ENCODE measurements at places on chromosomes 11 and 22.
A peak's percentile ranks its signal among the peaks of the same experiment; 100 is the strongest.

GRCh38 chr11:107043242-107044006, 25.1 kb upstream of the GUCY1A2 start:
- DNase-seq = no peak

GRCh38 chr22:31119026-31119717, 3.6 kb upstream of the INPP5J start:
- DNase-seq = no peak

DNA sequence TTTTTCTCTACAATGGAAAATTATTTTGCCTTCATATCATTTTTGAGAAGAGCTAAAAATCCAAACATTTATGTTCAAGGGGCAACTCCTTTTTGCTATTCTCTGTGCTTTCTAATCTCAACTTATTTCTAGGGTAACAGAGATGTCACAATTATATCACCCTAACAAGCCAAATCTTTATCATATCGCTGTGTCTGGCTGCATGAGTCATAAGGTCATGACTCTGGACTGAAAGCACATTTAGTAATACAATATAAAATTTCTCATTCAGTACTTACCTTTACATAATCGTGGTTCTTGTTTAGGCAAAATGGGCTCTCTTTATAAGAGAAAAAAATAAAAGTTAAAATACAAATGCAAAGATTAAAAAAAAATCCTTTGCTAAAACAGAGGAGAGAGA, 326.0 kb downstream of the CASP12 start:
- DNase-seq = no peak

- peak; percentile 27 for DNase-seq
These were observed 87.7 kb upstream of the OPCML start for GRCh38 chr11:133619973-133620372.

GRCh38 chr11:8083871-8084281, 2.9 kb downstream of the TUB start:
- no peak for DNase-seq

DNA sequence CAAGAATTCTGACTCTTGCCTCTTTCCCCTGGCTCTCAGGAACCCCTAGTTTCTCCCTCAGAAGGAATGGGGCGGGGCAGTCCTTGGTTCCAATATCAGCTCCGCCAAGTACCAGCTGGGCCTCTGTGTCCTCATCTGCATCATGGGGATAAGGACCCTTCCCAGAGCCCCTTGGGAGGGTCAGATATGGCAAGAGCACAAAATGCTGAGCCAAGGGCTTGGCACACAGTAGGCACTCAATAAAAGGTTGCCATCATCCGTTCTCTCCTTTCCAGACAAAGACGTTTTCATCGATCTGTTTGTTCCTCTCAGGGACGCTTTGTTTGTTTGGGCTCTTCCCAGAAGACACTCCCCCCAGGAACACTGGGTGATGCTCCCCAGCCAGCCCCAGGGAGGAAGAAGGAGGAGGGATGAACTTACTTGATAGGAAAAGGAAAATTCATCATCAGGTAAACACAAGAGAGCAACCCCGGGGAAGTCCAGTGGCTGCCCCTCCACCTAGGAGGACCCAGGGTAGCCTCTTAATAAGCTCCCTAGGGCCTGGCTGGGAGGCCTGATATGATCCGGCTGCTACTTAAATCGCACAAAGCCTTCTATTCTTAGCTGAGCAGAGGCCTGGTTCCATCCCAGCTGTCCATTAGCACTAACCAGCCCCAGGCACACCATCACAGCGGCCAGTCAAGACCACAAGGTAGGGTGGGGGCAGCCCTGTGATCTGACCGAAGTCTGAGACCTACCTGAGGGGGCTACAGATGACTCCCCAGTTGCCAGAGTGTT, 19.6 kb downstream of the GDPD5 start:
- DNase-seq = no peak

DNA sequence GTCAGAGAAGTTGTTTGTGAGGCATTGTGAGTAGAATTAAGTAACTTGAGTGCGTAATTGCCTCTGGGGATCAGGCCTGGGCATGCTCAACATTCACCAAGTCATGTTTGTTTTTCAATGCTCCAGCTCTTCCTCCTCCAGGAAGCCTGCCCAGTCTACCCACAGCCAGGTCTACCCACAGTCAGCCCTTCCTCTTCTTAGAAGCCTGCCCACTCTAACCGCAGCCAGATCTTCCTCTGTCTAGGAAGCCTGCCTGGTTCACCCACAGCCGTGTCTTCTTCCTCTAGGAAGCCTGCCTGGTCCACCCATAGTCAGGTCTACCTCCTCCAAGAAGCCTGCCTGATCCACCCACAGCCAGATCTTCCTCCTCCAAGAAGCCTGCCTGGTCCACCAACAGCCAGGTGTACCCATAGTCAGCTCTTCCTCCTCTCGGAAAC, 25.0 kb downstream of the LRP5 start:
- DNase-seq = no peak

GRCh38 chr11:112042161-112042960, 17.2 kb downstream of the DLAT start:
- DNase-seq = no peak

GRCh38 chr22:40396882-40397281, 26.5 kb downstream of the SGSM3 start:
- DNase-seq = peak; percentile 44

DNA sequence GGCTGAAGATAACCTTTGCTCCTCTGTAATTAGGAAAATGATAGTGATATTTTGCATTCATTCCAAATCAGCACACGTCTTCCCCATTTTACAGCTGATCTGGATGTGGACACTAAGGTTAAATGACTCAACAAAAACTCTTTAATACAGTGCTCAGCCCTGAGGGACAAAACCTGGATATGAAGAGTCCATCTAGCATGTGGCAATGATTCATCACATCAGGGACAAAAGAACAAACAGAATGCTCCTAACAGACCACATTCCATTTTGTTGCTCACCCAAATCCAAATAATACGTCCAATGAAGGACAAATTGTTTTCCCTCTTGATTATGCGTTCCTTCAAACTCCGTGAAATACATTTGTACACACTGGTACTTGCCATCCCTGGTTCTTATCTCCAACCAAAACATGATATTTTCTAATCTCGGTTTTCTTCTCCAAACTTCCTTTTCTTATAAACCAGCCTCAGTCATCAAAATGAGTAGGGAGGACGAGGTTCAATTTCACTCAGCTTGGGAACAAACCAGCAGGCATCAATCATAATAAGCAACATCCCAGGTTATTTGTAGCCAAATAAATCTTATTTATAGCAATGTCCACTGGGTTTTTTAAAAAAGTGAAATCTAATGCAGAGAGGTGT, 53.7 kb upstream of the MTMR2 start:
- no peak for DNase-seq

GRCh38 chr11:65224930-65225278, 36.9 kb upstream of the POLA2 start:
- no peak for DNase-seq

- no peak for DNase-seq
These were observed 242.9 kb downstream of the NELL1 start for GRCh38 chr11:20912065-20912821.

DNA sequence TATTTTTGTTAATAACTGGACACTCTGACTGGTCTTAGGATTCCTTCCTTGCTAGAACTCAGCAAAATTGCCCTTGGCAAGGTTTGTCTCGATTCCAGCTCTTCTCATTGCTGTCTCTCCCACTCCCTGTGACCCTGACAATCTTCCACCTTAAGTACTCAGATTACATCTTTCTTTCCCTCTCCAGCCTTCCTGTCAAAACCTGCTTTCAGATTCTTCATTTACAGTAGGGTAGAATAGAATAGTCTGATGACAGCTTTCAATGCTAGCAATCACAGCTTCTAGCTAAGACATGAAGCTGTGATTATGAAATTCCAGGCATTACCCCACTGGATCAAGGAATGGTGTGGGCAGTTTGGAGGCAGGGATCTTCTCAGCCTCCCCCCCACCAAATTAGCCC, 39.2 kb upstream of the LMO2 start:
- DNase-seq = no peak

GRCh38 chr22:37020192-37020479, 594 bp downstream of the MPST start:
- no peak for DNase-seq

- DNase-seq = no peak
These were observed 174.4 kb upstream of the NECTIN1 start for GRCh38 chr11:119903389-119903788.

- no peak for DNase-seq
These were observed 133.0 kb upstream of the CSNK2A3 start for GRCh38 chr11:11486002-11486401.

- no peak for DNase-seq
These were observed 72.9 kb upstream of the SEPTIN5 start for GRCh38 chr22:19641254-19641982.

DNA sequence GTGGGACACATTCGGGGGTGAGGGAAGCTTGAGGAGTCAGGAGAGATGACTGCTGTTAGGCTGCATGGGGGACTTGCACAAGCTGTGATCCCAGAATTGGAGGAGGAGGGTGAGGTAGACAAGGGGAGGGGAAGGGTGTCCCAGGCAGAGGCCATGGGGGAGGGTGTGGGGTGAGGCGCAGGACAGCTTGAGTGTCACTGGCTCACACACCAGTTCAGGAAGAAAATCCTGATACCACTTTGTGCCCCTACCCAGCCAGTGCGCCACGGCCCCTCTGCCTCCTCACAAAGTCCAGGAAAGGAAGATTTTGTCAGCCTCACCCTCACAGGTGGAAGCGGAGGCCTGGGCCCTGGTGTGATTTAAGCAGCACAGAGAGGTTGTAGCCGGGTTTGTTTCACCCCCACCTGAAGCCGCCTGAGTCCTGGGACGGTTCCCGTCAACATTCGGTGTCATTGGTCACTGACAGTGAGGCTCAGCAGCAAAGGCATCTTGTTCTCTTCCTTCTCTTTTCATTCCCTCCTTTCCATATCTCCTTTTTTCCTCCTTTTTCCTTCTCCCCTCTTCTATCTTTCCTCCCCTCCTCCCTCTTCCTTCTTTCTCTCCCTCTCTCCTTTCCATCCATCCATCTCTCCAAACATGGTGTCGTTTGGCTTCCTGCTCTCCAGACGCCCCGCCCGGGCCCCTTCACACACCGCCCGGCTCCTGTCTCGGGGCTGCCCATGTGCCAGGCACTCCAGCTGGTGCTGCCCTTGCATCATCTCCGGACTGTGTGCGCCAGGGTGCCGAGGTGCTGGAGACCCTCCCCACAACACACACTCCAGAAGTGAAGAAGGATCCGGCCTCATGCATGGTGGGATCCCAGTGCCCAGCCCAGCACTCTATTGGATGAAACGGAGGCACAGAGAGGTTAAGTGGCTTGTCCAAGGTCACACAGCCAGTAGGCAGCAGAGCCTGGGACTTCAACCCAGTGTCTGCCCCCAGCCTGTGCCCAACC, 89.3 kb downstream of the MPPED1 start:
- DNase-seq = no peak

GRCh38 chr11:8342821-8343681, 79.4 kb upstream of the LMO1 start:
- no peak for DNase-seq

- no peak for DNase-seq
These were observed 85.2 kb downstream of the TSPAN18 start for GRCh38 chr11:44811841-44812448.

DNA sequence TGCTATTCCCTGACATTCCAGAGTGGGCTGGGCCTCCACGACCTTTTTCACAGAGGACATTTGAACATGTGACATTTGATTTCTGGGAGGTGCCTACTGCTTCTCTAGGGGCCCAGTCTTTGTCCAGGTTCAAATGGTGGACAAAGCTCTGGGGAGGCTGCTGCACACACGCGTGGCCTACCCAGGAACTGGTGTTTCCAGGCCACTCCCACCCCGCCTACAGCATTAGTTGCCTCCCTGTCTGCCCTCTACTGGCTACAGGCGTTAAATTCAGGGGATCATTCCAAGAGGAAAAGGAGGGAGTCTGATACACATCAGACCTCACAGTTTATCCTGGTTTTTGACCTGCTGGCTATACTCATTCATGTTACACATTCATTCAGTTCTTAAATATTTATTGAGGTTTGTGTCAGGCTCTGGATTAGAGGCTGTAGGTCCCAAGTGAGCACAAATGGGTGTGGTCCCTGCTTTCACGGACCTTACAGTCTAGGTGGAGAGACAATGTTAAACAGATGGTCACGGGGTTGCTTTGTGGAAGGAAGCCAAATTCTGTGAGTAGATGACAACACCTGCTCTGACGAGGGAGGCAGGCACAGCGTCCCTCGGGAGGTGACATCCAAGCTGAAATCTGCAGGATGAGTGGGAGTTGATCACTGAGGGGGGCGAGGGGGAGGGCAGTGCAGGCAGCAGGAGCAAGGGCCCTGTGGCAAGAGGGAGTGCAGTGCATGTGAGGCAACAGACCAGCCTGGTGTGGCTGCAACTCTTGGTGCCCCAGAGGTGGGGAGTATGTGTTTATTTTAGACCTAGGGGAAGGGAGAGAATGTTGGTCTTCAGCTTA, 11.8 kb downstream of the TUB start:
- peak; percentile 37 for DNase-seq

DNA sequence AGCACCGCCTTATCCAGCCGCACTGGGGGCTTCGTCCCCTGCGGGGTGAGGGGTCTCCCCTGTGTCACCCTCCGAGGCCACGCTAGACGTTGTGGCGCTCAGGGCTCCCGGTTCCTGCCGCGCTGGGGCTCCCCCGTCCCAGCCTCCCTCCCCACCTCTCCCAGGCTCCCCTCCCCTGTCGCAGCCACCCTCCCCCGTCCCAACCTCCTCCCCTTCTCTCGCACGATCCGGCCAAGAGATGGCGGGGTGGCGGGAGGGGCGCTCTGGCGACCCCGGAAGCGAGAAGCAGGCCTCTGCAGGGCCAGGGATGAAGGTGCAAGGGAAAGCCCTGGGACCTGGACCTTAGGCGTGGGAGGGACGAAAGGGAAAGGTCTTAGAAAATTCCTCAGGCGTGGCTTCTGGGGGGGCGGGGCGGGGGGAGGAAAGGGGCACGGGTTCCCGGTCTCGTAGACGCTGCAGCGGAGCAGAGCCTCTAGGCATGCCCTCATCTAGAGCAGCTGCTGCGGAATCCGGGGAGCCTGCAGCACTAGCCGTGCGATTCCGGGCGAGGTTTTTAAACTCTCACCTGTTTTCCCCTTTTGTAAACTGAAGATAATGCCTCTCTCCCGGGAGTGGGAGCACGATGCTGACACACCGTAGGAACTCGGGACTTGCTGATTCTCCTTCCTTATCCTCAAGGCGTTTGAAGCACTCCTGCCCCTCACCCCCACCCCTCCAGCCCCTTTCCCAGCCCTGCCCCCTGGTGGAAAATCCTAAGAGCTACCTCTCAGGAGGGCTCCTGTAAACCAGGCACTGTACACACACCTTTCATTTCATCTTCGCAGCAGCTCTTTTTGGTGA, 14.4 kb downstream of the KCNJ5 start:
- peak; percentile 74 for DNase-seq

All from NCI-H1105 (cell line).